Left cardiac atrium (tissue), 4 donors: ENCODE measurements at places on chromosomes 11 and 22. TPM values are rescaled to one million over a fixed set of nuclear protein-coding genes. Genes with fewer than 3 reads are reported as not detected.

Gene SEPTIN3
- total RNA-seq = 0.09 TPM

Gene LDHAL6A
- total RNA-seq = not detected

Gene SLC17A6
- total RNA-seq = not detected

DNA sequence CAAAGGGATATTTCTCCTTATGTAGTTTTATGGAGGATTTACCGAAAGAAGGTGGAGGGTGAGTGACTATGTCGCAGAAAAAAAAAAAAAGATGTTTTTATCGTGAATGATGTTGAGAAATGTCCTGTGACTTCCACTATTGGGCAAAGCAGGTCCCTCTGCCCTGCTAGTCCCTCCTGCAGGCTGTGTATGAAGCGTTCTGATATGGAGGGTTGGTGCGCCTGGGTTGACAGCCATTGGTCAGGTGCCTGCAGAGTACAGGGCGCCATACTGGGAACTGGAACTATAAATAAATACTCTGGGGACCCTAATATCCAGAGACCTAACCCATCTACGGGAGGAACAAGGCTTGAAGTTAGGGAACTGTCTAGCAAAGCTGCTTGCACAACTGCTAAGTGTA lies 1.5 kb downstream of the IL17RA start:
- no peak for DNase-seq

- DNase-seq = no peak
These were observed 24.4 kb downstream of the SERGEF start for GRCh38 chr11:17988465-17988864.

DNA sequence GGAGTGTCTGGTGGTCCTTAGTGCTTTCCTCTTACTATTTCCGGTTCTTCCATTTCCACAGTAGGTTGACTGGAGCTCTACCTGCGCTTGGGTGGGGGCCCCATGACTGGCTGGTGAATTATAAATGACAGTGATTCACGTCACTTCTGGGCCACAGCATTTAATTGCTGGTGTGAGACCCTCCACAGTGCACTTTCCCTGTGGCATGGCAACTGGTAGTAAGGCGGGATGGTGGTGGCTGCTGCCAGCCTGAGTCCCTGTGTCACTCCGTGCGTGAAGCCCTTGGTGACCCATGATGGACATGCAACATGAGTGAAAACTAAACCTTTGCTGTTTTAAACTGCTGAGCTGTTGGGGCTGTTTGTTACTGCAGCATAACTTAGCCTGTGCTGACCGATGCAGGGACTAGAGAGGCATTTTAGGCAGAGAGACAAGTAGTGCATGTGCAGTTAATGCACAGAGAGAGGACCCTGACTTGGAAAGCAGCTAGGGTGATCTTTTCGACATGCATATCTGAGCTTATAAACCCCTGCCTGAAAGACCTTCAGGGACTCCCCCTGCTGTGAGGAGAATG lies 3.1 kb downstream of the PRDM11 start:
- no peak for DNase-seq

DNA sequence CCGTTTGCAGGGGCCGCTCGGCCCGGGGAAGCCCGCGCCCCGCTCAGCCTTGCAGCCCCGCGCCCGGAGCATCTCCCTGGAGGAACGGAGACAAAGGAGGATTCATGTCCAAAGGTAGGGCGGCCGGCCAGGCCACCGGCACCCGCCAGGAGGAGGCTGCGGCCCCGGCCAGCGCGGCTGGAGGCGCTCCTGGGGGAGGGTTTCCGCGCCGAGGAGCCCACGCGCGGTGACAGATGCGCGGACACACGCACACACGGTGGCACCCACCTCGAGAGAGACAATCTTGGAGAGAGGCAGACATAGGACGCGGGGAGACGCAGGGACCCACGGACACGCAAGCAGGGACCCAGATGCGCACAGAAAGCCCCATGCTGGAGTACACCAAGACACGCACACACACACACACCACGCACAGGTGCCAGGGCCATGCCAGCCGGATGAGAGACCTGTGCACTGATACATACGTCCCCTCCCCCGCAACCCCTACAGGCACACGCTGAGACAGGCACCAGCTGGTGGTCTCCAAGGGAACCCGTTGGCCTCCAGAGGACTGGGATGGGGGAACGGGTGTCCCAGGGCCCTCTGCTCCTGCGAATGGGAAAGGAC lies 7.8 kb downstream of the SEPTIN3 start:
- no peak for DNase-seq

GRCh38 chr11:726278-727220 lies 20.5 kb downstream of the EPS8L2 start:
- DNase-seq = peak; percentile 52

- DNase-seq = peak; percentile 48
These were observed 276.9 kb downstream of the FAM76B start for GRCh38 chr11:95512682-95513081.

DNA sequence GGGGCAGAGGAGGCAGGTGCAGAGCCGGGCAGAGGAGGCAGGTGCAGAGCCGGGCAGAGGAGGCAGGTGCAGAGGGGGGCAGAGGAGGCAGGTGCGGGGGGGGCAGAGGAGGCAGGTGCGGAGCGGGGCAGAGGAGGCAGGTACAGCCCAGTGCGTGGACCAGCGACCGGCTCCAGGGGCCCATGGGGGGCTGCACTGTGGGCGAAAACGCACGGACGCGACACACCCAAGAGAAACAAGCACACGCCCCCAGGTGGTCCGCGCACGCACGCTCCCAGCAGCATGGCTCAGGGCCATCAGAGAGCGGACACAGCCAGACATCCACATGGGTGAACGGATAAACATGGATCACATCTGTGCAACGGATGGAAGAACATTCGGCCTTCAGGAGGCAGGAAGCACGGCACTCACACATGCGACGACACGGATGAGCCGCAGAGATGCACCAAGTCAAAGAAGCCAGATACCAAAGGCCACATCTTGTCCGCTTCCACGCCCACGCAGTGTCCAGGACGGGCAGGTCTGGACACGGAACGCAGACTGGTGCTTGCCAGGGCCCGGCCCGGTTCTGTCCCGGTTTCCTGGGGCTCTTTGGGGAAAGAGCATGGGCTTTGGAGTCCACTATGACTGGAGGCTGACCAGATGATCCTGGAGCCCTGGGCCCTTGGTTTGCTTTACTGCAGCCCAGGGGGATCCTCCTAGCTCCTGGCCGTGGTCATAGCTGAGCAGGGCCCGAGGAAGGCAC lies 21.8 kb downstream of the OSBPL5 start:
- DNase-seq = no peak

GRCh38 chr11:10328314-10329098 lies 23.6 kb downstream of the ADM start:
- no peak for DNase-seq

DNA sequence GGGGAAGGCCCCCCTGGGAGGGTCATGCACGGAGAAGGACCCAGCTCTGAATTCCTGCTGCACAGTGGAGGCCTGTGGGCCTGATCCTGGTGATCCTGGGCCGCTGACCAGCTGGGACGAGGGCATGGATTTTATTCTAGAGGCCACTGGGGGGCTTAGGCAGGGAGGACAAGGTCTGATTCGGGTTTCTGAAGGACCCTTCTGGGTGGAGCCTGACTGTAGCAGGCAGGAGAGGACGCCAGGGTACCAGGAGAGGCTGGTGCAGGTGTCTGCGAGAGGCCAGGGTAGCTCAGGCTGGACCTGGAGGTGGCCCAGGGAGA lies 31.3 kb downstream of the MPPED1 start:
- no peak for DNase-seq

DNA sequence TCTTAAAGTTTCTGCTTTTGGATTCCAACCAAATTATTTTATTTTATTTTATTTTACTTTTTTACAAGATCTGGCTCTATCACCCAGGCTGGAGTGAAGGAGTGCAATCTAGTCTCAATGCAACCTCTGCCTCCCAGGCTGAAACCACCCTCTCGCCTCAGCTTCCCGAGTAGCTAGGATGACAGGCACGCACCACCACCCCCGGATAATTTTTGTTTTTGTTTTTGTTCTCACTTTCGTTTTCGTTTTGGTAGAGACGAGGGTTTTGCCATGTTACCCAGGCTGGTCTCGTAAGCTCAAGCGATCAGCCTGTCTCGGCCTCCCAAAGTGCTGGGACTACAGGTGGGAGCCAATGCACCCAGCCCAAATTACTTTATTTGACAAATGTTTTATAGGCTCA lies 219.8 kb downstream of the ETS1 start:
- no peak for DNase-seq

DNA sequence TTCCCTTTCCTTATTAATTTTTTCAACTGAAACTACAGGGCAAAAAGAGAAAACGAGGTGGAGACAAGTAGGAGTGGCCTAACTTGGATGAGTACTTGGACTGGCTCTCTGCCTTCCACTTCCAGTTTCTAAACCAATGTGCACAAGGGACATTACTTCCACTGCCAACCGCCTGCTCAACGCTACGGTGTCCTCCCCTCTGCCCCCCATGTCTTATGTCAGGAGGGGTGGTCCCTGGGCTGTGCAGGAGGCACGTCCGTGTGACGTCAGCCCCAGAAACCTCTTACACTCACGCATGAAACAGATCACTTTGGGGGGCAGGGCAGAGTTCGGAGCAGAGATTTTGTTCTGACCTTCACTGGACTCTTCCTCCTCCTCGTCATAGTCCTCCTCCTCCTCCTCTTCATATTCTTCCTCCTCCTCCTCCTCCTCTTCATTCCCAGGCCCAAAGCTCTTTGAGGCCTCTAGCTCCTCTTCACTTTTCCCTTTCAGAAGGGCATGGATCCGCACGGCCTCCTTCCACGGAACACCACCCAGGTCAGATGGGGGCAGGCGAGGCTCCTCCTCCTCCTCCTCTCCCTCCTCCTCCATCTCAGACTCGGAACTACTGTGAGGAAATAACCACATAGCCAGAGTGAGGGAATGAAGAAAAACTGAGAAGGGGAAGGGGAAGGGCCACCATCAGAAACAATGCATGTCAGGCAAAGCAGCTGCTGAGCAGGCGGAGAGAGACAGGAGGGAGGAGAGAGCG lies 57.4 kb upstream of the BID start:
- DNase-seq = peak; percentile 46

DNA sequence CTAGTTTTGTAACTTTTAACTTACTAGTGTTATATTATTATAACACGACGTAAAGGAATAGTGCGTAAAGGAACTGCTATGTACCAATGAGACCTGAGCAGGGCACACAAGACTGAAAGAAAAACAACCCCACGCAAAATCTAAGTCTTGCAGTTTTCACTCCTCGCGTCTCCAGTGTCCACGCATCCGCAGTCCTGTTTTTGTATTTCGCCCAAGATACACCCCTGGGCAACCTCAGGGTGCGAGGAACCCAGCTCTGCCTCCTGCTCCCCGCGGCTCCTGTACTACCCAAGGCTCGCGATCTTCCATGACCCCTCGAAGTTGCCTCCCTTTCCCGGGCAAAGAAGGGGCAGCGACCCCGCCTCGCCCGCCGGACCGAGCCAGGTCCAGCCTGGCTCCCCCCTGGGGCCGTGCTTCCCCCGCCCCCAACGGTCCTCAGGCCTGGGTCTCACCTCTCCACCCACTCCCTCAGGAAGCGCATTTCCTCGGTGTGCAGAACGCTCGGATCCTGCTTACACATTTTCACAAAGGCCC lies 393 bp downstream of the ST13 start:
- peak; percentile 47 for DNase-seq

DNA sequence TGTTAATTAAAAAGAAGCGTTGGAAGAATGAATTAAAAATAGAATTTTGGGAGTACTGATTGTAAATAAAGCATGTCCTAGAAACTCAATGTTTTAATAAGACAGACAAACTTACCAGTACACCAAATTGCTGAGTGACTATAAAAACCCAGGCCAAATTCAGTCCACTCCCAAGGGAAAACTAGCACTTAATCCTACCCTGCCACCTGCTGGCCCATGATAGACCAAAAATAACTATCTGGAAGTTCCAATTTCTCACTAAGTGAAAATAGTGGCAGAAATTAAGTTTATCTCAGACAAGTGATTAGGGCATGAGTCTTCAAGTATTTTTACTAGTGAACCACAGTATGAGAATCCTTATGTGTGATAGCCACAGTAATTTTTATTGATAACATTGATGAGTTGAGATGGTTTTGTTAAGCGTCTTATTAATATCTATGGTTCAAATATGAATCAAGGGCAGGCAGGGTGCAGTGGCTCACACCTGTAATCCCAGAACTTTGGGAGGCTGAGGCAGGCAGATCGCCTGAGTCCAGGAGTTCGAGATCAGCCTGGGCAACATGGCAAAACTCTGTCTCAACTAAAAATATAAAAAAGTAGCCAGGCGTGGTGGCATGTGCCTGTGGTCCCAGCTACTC lies 9.8 kb upstream of the DDX10 start:
- no peak for DNase-seq

DNA sequence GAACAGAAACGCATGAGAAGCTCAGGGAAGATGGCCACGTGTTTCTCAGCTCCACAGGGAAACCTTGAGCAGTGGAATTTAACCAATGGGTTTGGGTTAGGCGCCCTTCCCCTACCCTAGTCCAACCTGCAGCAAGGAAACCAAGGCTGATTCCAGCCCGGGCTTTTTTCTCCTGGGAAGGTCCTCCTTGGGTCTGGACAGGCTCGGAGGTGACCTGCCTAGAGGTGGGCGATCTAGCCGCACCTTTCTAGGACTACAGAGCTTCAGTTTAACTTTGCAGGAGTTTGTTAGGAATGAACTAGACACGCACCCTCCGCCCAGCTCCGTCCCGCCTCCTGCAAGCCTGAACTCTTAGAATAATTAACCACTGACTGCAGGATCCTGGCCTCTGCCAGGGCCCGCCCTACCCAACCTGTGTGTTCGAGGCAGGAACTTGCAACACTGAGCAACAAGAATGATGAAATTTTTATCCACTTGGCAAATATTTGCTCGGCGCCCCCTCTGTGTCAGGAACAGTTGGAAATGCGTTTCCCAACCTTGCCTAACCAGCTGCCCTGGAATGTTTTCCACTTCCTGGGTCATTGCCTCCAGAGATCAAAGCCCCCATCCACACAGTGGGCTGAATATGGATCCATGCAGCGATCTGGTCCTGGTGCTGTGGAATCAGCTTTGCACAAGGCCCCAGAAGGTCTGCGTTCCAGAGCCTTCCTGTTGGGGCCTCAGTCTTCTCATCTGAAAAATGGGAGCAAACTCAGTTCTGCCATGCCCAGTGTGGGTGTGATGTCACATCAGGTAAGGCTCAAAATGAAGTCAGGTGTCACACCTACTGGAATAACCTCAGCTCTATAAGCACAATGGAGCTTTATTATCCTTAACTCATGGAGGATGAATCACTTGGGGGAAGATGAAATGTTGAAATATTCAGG lies 13.3 kb downstream of the MPST start:
- peak; percentile 59 for DNase-seq

DNA sequence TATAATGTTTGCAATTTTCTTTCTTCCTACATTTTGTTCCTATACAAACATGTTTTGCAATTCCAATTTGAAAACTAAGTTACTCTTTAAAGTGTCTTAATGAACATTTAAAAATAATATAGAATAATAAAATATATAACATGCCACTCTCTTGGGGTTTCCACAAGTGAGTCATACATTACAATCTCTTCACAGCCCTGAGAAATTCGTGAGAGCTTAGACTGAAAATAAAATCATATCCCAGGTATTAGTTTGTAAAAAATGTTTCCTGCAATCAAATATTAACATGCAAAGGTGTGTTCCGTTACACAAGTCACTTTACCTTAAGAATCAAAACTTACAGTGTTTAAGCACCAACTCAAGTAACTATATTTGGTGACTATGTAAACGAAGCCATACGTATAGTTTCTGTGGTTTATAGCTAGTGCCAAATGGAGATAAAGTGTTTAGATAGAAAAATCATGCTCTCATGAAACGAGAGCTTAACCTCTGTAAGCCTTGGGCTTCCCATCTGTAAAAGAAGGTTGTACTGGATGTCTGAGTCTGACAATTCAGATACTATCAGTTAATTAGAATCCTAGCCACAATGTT lies 253.6 kb upstream of the ANO3 start:
- DNase-seq = no peak

GRCh38 chr11:118090545-118091162 lies 3.9 kb upstream of the SMIM35 start:
- no peak for DNase-seq
